Breast epithelium (tissue), 4 donors: ENCODE measurements at places on chromosomes 2 and 18. TPM values are rescaled to one million over a fixed set of nuclear protein-coding genes. Genes with fewer than 3 reads are reported as not detected.

DNA sequence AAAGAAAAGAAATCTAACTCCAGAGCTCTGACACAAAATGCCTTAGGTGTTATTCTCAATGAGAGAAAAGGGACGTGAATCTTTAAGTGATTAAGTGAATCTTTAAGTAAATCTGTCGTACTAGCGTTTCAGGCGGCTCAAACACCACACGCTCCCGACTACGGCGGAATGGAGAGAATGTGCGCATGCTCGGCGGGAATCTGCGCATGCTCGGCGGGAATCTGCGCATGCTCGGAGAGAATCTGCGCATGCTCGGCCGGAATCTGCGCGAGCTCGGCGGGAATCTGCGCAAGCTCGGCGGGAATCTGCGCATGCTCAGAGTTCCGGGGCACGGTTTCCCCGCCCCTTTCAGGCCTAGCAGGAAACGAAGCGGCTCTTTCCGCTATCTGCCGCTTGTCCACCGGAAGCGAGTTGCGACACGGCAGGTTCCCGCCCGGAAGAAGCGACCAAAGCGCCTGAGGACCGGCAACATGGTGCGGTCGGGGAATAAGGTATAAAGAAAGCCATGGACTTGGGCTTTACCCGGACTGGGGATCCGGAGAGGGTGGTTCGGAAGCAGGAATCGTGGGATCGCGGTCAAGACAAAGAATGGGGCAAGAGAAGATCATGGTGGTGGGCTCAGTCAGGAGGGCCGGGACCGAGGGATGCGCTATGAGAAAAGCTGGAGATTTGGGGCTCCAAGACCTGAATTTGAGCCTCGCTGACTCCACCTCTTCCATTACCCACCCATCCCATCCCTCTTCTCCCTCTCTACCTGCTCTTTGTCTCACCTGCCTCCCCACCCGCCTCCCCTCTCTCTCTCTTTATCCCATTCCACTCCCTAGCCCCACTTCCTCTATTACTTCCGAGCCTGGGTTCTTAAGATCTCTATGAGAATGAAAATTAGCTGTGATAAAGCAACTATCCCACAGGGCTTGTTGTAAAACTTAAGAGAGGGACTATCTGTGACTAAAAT lies at the start of gene XRCC5:
TSS of gene XRCC5 (plus strand) at position 382 of the 955 bp plus-strand sequence. CDS start at position 471, 89 bp downstream.
- DNase-seq = peak; percentile 97

GRCh38 chr2:220417503-220417902 lies 790.1 kb downstream of the SLC4A3 start:
- DNase-seq = no peak

GRCh38 chr2:7048762-7049294 lies 131.6 kb downstream of the RNF144A start:
- no peak for DNase-seq

DNA sequence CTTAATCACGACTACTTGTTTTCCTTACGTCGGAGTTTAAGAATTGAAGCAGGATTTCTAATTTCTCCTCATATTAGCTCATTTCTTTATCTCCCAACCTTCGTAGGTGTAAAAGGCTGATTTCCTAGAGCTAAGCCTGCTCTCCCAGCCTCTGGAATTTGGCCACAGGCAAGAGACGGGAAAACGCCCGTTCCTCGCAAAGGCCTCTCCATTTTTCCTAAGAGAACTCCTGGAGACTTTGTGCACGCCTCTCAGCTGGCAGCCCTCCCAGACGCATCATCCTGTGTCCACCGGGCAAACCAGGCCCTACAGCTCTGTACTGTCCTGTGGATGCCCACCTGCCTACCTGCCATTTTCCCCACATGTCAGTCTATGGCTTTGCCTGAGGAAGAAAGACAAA lies 106.3 kb downstream of the FTCDNL1 start:
- DNase-seq = no peak

- no peak for DNase-seq
These were observed 94.7 kb downstream of the MAP4K4 start for GRCh38 chr2:101792208-101792607.

DNA sequence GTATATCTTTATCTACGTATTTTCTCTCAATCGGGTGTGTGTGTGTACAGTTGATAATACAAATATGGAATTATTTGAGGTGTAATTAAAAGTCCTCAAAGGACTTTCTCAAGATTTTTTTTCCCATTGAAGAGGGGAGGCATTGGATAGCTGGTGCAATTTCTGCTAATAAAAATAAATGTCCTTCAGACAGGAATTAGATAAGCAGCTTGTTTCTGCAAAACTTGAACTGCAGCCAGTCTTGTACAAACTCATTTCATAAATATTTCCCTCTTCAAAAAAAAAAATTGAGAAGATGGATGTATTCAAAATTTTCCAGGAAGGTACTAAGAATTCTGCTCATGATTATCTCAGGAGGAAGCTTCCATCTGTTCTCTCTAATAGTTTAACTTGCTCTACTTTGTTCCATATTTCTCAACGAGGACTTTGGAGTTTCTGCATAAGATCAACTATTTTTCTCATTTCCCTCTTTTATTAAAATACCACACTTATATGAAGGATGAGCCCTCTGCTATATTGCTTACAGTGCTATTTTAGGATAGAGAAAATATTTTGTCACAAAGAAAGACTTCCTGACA lies 33.0 kb upstream of the GLS start:
- DNase-seq = no peak

DNA sequence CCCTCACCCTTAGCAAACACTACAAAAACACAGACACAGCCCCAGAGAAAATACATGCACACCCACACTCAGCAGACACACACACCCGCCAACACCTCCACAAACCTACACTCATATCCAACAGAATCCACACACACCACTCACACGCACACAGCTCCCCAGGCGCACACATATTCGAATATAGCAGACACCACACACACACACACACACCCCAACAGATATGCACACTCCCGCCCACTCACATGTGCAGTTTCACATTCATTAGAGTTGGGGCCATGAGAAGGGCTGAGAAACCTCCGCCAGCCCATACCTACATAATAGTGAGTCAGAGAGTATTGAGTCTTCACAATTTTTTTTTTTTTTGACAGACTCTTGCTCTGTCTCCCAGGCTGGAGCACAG lies 29.4 kb upstream of the NOTO start:
- no peak for DNase-seq

- DNase-seq = no peak
These were observed 173.3 kb upstream of the ZFP36L2 start for GRCh38 chr2:43399515-43400264.

- DNase-seq = no peak
These were observed 110.8 kb downstream of the TDRD15 start for GRCh38 chr2:21234464-21235120.

RUFY4 gene
- total RNA-seq = not detected

- no peak for DNase-seq
These were observed 214.7 kb downstream of the KLHL29 start for GRCh38 chr2:23599667-23600066.

SH2D6 gene
- total RNA-seq = not detected

NT5C1B gene
- not detected for total RNA-seq

DNA sequence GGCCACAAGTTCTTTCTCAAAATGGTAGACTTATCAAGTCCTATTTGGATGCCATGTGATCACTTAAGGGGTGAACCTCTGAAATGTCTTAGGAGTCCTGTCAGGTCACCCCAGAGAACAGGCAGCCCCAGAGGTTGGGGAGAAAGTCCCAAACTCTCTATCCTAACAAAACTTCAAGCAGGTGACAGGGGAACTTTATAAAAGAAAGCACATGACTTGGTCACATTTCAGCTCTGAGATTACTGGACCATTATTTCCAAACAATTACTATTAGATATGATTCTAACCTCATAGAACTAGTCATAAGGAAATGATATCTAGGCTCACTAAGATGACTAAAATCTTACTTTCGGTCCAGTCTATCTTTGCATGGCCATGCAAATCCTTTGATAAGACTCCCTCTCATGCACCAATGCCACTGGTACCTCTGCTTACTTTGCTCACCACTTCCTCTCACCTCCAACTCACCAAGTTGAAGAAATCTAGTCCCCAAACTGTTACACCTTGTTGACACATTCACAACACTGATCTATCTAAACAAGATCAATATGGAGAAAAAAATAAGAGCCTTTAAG lies 107.0 kb downstream of the GALNT14 start:
- DNase-seq = no peak

MDH1B gene
- total RNA-seq = 2.0 TPM

DNA sequence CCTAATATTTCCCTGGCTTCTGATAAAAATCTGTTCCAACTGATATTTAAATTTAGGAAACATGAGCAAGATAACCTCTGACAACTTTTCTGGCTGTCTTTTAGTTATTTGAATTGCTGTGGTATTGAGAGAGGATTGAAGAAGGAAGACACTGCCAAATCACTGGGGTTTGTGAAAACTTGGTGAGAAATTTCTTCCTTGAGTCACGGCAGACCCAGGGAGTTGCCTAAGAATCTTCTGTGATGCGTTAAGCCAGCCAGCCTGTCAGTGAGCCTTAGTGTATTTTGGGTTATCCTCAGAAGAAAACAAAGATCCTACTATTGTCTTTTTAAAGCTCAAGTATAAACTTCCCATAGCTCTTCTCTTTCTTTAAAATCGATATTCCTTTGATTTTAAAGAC lies 17.5 kb upstream of the DOK6 start:
- no peak for DNase-seq

- DNase-seq = no peak
These were observed 12.9 kb upstream of the CHST9 start for GRCh38 chr18:27198036-27198435.

DNA sequence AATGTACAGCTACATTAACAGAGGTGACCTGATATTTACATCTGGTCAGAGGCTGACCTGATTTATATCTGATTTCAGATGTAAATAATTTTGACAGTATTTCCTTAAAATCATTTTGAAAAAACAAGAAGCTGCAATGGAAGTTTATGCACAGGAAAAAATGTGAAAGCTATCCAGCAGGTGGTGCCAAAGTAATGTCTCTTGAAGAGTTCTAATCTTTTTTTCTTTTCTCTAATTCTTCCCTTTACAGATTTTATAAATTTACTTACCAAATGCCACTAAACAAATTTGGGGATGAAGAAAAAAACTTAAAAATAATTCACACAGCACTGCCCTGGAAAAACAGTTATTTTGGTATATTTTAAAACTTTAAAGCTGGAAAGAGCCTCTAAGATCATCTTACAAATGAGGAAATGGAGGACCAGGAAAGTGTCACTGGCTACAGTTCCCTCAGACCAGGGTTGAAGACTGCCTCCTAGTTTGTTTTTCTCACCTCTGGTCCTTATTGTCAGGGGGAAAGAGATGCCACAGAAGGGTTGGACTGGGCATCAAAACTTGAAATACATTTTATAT lies 16.4 kb upstream of the FBLN7 start:
- no peak for DNase-seq

IL1F10 gene
- total RNA-seq = not detected

DNA sequence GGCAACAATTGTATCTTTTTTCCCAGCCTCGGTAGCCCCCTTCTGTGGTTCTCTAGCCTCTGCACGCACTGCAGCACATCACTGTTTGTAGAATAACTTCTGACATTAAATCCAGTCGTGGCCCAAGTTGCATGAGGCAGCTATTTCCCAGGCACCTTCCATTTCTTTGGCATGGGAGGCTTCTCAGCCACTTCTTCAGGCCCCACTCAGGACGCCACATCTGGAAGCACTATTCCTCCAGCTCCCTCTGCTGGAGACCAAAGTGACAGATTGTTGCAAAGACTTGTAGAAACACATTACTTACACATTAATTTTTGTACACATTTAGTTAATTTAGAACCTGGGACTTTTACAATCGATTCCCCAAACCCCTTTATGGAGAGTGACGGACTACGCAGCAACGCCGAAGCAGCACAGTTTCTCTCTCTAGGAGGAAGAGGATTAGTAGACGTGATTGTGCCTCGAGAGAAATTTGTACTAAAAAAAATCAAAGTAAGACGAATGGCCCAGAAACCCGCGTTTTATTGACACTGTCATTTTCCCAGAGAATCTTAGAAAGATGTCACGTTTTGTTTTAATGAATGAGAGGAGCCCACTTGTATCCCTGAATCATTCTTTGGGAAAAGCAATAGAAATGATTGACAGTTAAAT lies 57.8 kb upstream of the RGPD5 start:
- DNase-seq = peak; percentile 53

DNA sequence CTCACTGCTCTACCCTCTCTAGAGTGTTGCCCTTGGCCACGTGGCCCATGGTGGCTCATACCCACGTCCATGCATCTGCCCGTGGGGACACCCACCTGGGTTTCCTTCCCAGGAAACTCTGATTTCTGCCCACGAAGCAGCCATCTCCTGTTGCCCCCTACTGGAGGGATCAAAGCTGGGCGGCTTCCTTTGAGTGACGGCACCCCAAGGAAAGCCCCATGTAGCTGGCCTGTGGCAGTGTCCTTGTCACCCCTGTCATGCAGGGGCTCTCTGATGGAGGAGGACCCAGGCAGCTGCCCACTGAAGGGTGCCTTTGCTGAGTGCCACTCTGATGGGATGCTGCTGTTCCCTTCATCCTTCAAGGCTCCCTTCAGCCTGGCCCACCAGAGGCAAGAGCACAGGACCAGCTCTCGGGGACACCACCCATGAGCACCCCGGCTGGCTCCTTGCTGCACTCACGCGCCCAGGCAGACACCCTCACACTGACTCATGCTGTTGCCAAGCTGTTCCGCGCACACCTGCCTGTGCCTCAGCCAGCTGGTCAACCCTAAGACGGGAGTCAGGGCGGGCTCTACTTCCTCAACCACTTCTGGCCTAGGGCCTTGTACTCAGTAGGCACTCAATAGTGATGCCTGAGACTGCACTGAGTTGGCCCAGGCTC lies 101.1 kb downstream of the CTIF start:
- no peak for DNase-seq

- DNase-seq = no peak
These were observed 122.9 kb upstream of the ACVR1C start for GRCh38 chr2:157751462-157752058.

ASB18 gene
- total RNA-seq = not detected

TSGA10 gene
- total RNA-seq = 40.2 TPM

RFX8 gene
- 2.3 TPM for total RNA-seq

GRCh38 chr2:120860579-120860922 lies 124.9 kb downstream of the GLI2 start:
- no peak for DNase-seq

GRCh38 chr2:204634564-204634963 lies 89.3 kb downstream of the PARD3B start:
- no peak for DNase-seq

IL36B gene
- not detected for total RNA-seq

DNA sequence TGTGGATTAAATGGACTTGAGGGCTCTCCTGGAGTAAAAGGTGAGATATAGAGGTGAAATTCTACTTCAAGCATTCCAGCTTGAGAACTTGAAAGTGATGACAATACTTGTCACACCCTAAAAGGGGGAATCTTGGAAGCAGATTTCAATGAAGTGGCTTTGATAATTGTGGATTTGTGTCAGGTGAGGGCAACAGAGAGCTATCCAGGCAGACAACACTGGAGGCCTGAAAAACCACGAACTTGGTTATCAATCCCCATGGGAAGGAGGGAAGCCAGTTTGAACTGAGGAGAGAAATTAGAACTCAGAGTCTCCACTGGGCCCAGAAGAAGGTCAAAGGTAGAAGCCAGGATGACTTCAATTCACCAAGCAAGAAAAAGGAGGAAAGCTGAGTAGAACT lies 263.9 kb downstream of the FIGN start:
- DNase-seq = no peak

DNA sequence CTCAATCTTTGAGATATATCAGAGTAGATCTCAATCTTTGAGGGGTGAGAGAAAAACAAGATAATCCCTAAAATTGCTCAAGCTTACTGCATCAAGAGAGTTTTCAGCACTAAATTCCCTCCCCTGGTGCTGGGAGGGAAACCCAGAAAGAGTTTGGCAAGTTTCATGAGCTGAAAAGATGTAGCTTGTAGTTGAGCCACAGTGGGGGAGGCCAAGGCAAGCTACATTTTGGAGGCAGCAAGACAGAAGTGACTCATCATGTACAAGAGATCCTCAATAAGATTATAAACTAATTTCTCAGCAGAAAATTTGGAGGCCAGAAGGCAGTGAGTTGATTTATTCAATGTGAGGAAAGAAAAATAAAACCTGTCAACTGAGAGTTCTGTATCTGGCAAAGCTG lies 308.2 kb downstream of the PIEZO2 start:
- DNase-seq = no peak
